ENCODE measurements at places on chromosomes 1 and 21.

GRCh38 chr1:101567582-101568189 lies 330.9 kb downstream of the S1PR1 start:
- no peak overlapping the region for H3K27ac ChIP-seq
- H3K27me3 ChIP-seq = no peaks in the 10 kb centered on the region

DNA sequence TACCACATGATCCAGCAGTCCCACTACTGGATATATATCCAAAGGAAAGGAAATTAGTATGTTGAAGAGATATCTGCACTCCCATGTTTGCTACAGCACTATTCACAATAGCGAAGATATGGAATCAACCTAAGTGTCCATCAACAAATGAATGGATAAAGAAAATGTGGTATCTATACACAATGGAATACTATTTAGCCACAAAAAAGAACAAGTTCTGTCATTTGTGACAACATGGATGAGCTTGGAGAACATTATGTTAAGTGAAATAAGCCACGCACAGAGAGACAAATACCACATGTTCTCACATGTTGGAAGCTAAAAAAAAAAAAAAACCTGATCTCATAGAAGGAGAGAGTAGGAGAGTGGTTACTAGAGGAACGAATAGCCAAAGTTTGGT lies 17.7 kb downstream of the ATPAF1 start:
- no peak overlapping the region for H3K27ac ChIP-seq
- no peaks in the 10 kb centered on the region for H3K27me3 ChIP-seq
- DNase-seq = no peak
- H3K36me3 ChIP-seq = peaks cover 46% of the 10 kb centered on the region
- peak overlapping the region; percentile 26 for H3K4me3 ChIP-seq

DNA sequence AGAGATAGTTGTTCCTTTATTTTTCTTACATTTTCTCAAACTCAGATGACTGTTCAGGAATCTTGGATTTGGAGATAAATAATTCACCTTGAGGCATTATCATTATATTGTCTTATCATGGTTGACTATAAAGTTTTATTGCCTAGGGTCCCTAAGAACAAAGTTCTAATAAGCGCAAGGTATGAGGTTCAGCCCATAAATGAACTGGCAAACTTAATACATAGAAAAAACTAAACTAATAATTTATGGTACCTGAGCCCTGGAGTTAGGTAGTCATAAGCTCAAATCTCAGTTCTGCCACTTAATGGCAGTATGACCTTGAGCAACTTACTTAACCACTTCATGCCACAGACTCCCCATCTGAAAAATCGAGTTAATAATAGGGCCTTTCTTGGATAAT lies 334.0 kb upstream of the PBX1 start:
- no peaks in the 10 kb centered on the region for H3K4me1 ChIP-seq
- DNase-seq = no peak

DNA sequence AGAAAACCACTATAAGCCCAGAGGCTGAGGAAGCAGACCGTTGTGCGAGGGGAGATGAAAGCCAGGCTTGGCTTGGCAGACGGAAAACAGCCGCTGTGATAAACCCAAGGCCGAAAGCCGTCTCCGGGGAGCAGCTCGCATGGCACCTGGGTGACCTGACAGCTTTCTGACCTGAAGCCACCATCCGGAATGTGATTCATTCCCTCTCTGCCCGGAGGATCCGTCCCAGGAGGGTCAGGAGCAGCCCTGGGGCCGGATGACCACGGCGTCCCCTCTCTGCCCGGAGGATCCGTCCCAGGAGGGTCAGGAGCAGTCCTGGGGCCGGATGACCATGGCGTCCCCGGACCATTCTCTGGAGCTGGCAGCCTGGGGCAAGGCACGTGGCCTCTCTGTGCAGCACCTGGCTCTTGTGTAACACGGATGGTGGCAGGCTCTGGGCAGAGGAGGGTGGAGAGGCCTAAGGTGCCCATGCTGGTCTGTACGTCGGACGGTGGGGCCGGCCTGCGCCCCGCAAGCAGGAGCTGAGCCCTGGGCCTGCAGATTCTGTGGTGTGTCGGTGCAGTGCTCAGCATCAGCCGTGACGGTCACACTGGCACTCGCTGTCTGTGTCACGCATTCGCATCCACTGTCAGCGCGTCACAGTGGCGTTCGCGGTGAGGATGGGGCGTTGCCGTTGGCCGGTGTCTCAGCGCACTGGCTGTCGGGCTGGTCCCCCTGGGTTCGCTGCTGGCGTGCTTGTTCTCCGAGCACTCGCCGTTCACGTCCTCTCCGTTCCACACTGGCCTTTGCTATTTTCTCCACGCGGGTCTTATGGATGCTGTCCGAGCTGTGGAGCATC lies 50.3 kb downstream of the SLX9 start:
- no peaks in the 10 kb centered on the region for H3K36me3 ChIP-seq
- H3K4me3 ChIP-seq = no peak overlapping the region
- DNase-seq = no peak
- no peaks in the 10 kb centered on the region for H3K4me1 ChIP-seq
- peaks cover 6% of the 10 kb centered on the region for H3K27me3 ChIP-seq

GRCh38 chr1:230335861-230336522 lies 90.1 kb downstream of the PGBD5 start:
- no peak for DNase-seq
- H3K27me3 ChIP-seq = peaks cover 2% of the 10 kb centered on the region
- peaks cover 5% of the 10 kb centered on the region for H3K36me3 ChIP-seq
- H3K27ac ChIP-seq = no peak overlapping the region

- no peak overlapping the region for H3K4me3 ChIP-seq
- H3K27ac ChIP-seq = no peak overlapping the region
- peaks cover 15% of the 10 kb centered on the region for H3K4me1 ChIP-seq
Observed at GRCh38 chr1:39089931-39090521, 63.9 kb downstream of the NDUFS5 start.

DNA sequence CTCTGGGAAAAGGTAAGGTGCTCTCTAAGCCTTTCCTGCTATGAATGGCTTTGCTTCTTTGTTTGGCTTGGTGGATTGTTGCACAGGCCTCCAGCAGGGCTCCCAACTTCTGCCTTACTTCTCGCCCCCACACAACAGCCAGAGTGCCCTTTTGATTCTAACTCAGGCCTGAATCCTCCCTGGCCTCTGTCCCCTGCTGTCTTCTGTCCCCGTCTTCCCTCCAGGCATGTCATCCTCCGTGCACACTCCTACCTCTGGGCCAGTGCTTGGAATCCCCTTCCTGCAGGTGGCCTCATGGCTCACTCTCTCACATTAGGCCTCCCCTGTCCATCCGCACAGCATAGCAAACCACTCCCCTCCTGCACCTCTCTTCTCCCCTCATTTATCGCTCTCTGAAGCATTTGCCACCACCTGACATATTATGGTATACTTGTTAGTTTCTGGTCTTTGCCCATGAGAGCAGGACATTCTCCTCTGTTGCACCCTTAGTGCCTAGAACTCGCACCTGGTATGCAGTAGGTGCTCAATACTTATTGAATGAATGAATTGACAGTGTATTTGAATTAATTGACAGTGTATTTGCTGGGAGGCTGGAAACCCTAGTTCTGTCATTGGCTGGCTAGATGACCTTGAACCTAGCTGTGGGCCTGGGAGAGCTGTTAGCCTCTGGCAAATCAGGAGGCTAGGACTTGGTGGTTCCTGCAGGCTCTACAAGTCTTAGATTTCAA lies 2.9 kb downstream of the ZDHHC18 start:
- peaks cover 13% of the 10 kb centered on the region for H3K27me3 ChIP-seq
- no peak for DNase-seq
- peak overlapping the region; percentile 5 for H3K4me3 ChIP-seq
- peaks cover 39% of the 10 kb centered on the region for H3K36me3 ChIP-seq

- DNase-seq = no peak
- H3K36me3 ChIP-seq = no peaks in the 10 kb centered on the region
Observed at GRCh38 chr21:19013916-19014315, 610.3 kb upstream of the TMPRSS15 start.

GRCh38 chr1:35406103-35406502 lies 137.6 kb downstream of the ZMYM4 start:
- no peaks in the 10 kb centered on the region for H3K4me1 ChIP-seq
- peaks cover 49% of the 10 kb centered on the region for H3K36me3 ChIP-seq
- no peak overlapping the region for H3K27ac ChIP-seq
- no peak for DNase-seq
- H3K27me3 ChIP-seq = no peaks in the 10 kb centered on the region

GRCh38 chr1:62401034-62401760 lies 35.7 kb upstream of the USP1 start:
- H3K4me1 ChIP-seq = no peaks in the 10 kb centered on the region
- H3K36me3 ChIP-seq = no peaks in the 10 kb centered on the region
- peaks cover 2% of the 10 kb centered on the region for H3K27me3 ChIP-seq
- no peak overlapping the region for H3K27ac ChIP-seq

DNA sequence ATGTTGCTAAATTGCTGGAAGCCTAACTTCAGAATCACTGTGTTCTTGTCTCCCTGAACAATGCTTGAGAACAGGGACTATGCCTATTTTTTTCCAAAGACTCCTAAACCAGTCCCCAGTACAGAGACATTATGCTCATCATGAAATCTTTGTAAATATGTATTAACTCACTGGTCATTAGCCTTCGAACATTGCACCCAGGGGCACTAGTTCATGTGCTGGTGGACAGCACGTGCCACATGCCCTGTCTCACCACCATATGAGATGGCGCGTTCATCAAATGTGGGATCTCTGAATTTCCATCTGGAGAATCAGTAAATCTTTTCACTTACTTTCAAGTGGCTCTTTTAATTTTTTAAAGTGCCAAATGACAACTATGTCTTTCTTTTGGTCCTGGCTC lies 11.0 kb upstream of the ATP1A1 start:
- no peak overlapping the region for H3K27ac ChIP-seq
- H3K36me3 ChIP-seq = no peaks in the 10 kb centered on the region
- no peak overlapping the region for H3K4me3 ChIP-seq
- DNase-seq = no peak
- H3K4me1 ChIP-seq = no peaks in the 10 kb centered on the region
- H3K27me3 ChIP-seq = no peaks in the 10 kb centered on the region

GRCh38 chr1:19325368-19325957 lies 13.3 kb downstream of the SLC66A1 start:
- no peaks in the 10 kb centered on the region for H3K4me1 ChIP-seq
- peaks cover 24% of the 10 kb centered on the region for H3K36me3 ChIP-seq
- H3K27me3 ChIP-seq = peaks cover 6% of the 10 kb centered on the region
- DNase-seq = no peak

DNA sequence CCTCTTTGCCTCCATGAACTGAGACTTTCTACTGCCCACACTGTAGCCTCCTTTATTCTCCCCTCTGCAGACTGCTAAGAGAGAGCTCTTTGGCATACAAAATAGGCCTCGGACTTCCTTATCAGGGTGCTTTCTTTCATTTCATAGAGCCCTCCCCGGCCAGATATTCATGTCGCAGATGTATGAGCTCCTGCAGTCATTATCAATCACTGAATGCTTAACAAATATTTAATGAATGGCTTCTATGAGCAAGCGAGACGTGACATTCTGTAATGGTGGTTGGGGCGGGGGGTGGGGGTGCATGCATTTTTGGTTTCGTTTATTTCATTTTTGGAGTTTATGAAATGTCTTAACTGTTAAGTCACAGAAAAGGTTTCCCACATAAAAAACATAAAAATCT lies 344.8 kb upstream of the KAZN start:
- H3K4me1 ChIP-seq = peaks cover 8% of the 10 kb centered on the region
- DNase-seq = no peak
- no peaks in the 10 kb centered on the region for H3K36me3 ChIP-seq
- H3K27me3 ChIP-seq = no peaks in the 10 kb centered on the region

DNA sequence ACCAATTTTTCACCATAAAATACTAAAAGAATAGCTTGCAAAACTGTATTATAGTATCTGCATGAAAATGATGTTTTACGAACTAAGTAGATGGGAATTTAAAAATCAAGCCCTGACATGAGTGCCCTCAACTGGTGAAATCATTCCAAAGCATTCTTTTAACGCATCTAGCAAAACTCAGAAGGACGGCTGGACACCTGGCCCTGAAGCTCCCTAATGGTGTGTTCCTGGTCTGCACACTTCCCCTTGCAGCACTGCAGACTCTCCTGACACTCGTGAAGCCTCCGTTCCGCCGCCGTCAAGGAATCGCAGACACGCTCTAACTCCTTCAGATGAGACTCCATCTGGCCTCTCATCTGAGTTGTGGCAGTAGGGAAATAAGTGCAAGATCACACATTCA lies 39.9 kb downstream of the ODF2L start:
- no peak for DNase-seq
- no peaks in the 10 kb centered on the region for H3K27me3 ChIP-seq
- no peak overlapping the region for H3K27ac ChIP-seq
- H3K4me3 ChIP-seq = no peak overlapping the region
- H3K36me3 ChIP-seq = peaks cover 20% of the 10 kb centered on the region
- no peaks in the 10 kb centered on the region for H3K4me1 ChIP-seq

DNA sequence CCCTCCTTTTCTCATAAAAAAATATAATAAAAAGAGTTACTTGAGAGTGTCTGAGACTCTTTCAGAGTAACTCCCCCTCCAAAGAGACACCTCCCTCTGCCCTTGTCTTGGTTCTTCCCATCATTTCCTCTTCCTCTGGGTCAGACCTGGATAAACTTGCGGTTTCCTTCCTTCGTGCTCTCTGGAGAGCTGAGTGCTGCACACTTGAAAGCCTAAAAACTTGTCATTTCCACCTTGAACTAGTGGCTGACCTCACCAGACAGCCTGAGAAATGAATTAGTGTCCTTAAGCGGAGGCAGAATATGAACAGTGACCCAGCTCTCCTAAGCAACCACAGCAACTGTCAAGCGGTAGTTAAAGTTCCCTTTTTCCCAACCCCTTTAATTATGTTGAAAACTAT lies 88.4 kb upstream of the PROX1 start:
- no peaks in the 10 kb centered on the region for H3K27me3 ChIP-seq
- H3K27ac ChIP-seq = peak overlapping the region; percentile 44
- peak; percentile 6 for DNase-seq
- no peak overlapping the region for H3K4me3 ChIP-seq
- peaks cover 23% of the 10 kb centered on the region for H3K4me1 ChIP-seq
- no peaks in the 10 kb centered on the region for H3K36me3 ChIP-seq

DNA sequence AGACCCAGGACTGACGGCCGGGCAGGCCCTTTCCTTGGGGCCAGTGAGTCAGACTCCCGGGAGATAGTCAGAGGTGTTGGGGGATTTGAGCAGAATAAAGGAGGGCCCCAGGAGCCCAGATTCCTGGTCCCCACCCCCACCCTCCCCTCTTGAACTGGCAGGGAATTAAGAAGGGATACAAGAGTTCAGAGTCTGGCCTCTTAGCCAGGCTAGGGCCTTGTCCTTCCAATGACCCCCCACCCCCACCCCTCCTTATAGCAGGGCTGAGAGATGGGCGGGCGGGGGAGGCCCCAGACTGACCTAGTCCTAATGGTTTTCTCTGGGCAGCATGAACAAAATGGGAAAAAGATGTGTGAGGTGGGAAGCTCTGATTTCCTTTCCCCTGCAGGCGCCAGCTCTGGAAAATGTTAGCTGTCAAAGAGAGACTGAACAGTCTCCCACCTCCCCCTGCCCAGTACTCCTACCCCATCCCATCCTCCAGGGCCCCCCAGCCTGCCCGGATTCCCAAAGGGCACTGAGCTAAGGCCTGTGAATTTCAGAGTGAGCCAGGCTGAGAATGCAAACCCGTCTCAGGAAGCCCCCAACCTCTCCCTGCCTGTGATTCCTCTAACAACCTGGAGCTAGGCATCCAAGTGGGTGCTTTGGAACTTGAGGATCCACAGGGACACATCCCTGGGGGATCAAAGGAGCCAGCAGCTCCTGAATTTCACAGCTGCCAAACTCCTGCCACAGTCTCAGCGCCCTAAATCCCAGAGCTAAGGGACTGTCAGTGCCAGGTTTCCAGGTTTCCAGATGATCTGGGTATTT lies 5.8 kb upstream of the CRABP2 start:
- peaks cover 10% of the 10 kb centered on the region for H3K27me3 ChIP-seq
- H3K4me1 ChIP-seq = peaks cover 19% of the 10 kb centered on the region
- no peak overlapping the region for H3K4me3 ChIP-seq
- no peak for DNase-seq
- no peak overlapping the region for H3K27ac ChIP-seq

All from endothelial cell (in vitro differentiated cells).